ENCODE measurements at places on chromosomes 6 and 20.

- DNase-seq = no peak
Measured at GRCh38 chr20:62770916-62771315, 25.4 kb upstream of the MRGBP start.

DNA sequence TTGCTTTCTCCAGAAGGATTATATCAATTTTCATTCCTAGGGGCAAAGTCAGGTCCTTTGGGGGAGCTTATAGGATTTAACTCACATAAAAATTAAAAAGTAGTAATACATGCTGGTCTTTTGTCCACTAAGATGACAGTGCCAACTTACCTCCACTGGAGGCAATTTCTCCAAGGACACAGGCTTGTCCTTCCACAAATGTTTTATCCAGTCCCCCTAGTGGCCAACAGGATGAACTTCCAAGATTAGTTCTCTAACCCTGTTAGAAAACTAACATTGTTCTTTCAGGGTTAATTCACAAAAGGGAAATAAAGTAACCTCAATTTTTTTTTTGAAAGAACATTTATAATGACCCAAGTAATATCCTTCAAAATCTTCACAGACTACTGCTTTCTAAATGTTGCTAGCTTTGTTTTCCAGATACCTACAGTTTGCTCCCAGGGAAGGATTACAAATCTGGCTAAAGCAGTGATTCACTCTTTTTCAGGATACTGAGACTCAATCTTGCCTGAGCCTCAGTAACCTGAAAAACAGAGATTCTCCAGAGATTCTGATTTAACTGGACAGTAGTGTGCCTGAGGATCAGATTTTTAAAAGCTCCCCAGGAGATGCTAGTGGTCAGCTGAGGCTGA is 31.7 kb upstream of the UBR2 start:
- DNase-seq = no peak

GRCh38 chr20:18195931-18196330 is 58.3 kb downstream of the KAT14 start:
- DNase-seq = no peak

- DNase-seq = no peak
Measured at GRCh38 chr20:62820208-62820961, 3.5 kb downstream of the COL9A3 start.

- no peak for DNase-seq
Measured at GRCh38 chr6:125077453-125077852, 76.1 kb upstream of the TPD52L1 start.
